ENCODE measurements at places on chromosomes 16 and 17. TPM values are rescaled to one million over a fixed set of nuclear protein-coding genes. Genes with fewer than 3 reads are reported as not detected.

DNA sequence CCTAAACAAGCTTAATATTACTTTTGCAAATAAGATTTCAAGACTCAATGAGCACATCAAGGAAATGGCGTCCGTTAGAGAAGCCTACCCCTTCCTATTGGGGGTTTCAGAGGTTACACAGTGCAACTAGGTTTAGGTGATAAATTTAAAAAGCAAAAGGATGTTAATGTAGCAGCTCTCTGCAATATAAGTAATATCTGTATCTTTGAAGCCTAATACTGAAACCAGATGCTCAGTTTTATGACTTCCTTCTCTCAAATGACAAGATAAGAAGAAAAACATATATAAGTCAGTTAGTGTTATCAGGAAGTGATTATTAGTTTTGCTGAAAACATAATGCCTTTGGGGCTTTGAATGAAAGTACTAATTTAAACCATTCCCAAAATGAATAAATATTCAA, 54.3 kb upstream of the MED13 start:
- H3K4me1 ChIP-seq = peaks cover 7% of the 10 kb centered on the region
- H3K4me3 ChIP-seq = no peak overlapping the region
- H3K27me3 ChIP-seq = no peaks in the 10 kb centered on the region
- H3K27ac ChIP-seq = no peak overlapping the region
- DNase-seq = no peak
- H3K36me3 ChIP-seq = no peaks in the 10 kb centered on the region

DNA sequence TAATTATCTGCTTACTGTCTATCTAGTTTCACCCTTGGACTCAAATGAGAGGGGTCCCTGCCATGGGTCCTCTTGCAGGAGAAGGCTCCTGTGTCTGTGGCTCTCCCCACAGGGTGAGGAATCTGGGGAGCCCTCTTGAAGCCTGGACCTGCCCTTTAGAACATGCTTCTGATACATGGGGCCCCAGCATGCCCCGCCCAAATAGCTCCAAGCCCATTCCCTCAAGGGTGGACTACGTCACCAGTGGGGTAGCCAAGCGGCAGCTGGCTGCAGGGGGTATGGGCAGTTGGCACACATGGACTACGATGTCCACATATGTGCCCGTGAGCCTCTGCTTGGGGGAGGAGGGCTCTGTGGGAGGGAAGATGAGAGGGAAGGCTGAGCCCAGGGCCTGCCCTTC, 39.3 kb downstream of the ARHGAP27 start:
- H3K27me3 ChIP-seq = no peaks in the 10 kb centered on the region
- H3K4me1 ChIP-seq = peaks cover 7% of the 10 kb centered on the region
- H3K27ac ChIP-seq = no peak overlapping the region
- no peak for DNase-seq
- peaks cover 11% of the 10 kb centered on the region for H3K36me3 ChIP-seq

- no peak overlapping the region for H3K27ac ChIP-seq
- peaks cover 9% of the 10 kb centered on the region for H3K4me1 ChIP-seq
- H3K27me3 ChIP-seq = peaks cover 14% of the 10 kb centered on the region
- DNase-seq = no peak
- H3K4me3 ChIP-seq = no peak overlapping the region
- H3K36me3 ChIP-seq = no peaks in the 10 kb centered on the region
Measured at GRCh38 chr17:48503747-48504146, 27.1 kb downstream of the HOXB1 start.

- peaks cover 15% of the 10 kb centered on the region for H3K4me1 ChIP-seq
- H3K4me3 ChIP-seq = no peak overlapping the region
Measured at GRCh38 chr17:67534941-67535340, 157.9 kb downstream of the PITPNC1 start.

DNA sequence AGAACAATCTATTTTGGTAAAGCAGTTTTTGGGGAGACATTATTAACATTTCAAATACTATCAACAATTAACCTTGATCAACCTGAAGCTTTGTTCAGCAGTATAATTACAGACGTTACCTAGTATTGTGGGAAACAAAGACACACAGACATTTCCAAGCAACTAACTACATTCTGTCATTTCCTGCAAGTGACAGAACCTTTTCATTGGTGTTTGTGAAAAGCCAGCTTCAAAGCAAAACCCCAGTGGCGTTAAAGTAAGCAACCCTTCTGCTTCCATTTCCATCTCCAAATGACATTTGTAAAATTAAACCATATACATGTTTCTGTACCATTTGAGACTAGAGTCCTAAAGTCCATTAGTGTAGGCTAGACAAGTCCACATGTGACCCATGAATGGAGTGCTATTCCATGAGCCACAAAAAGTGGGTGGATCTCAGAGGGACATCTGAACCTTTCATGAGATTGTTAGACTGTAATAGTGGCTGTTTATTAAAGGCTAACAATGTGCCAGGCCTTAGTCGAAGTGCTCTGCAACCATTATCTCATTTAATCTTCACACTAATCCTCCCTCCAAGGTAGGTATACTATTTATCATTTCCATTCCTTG, 101.2 kb downstream of the SSH2 start:
- H3K27ac ChIP-seq = no peak overlapping the region
- no peak overlapping the region for H3K4me3 ChIP-seq
- no peaks in the 10 kb centered on the region for H3K27me3 ChIP-seq
- peaks cover 2% of the 10 kb centered on the region for H3K36me3 ChIP-seq
- no peak for DNase-seq

- H3K36me3 ChIP-seq = peaks cover 6% of the 10 kb centered on the region
- no peak for DNase-seq
- H3K4me1 ChIP-seq = no peaks in the 10 kb centered on the region
Measured at GRCh38 chr17:75474736-75475135, 18.3 kb downstream of the TMEM94 start.

DNA sequence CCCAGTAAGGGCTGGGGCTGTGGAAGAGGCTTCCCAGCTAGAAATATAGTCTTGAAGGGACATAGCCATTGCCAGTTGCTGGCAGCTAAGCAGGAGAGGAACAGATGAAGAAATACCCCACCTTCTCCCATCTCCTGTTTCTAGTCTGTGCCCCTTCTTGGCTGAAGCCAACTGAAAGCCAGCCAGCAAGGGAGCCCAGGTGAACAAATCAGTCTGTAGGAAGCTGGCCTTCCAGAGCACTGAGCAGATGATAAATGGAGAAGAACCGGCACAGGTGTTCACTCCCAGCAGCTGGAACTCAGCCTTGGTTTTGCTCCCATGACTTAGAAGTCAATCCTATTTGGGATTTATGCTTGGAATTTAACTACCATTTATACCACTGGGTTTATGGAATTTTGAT, 69.2 kb upstream of the DHX40 start:
- H3K36me3 ChIP-seq = no peaks in the 10 kb centered on the region
- no peaks in the 10 kb centered on the region for H3K27me3 ChIP-seq
- no peaks in the 10 kb centered on the region for H3K4me1 ChIP-seq
- no peak overlapping the region for H3K27ac ChIP-seq
- no peak overlapping the region for H3K4me3 ChIP-seq

GRCh38 chr17:77403854-77404253, 263.1 kb downstream of the SEC14L1 start:
- H3K4me3 ChIP-seq = no peak overlapping the region
- H3K36me3 ChIP-seq = peaks cover 13% of the 10 kb centered on the region
- peak overlapping the region; percentile 90 for H3K27ac ChIP-seq
- peaks cover 93% of the 10 kb centered on the region for H3K4me1 ChIP-seq
- no peaks in the 10 kb centered on the region for H3K27me3 ChIP-seq

DNA sequence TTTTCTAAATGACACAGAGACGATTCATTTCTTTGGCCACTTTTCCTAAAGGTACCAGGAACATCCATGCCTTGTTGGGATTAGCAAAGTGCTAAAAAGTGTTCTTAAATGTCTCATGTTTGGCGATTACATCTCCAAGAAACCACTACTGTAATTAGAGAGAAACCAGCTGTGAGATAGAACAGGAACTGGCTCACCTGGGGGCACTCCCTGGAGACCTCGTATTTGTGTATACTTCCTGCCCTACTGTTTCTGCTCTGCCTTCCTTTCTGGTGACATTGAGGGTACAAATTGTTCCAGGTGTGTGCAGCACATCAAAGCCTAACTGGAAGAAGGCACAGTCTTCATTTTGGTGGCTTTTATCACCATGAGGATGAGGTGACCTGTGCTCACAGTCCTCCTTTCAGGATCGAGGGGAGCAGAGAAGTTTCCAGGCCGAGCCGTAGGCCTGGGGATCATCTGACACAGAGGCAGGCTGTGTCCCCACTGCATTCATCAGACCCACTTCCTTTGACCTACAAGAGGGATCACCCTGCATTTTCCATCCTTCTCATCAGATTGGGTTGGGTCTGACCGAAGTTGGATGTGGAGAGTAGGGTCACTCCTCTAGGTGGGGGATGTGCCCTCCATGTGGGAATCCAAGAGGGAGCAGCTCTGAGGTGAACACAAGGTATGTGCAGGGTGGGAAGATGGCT, 23.7 kb downstream of the CCL4 start:
- H3K27me3 ChIP-seq = peaks cover 27% of the 10 kb centered on the region
- H3K4me3 ChIP-seq = no peak overlapping the region

- no peak overlapping the region for H3K27ac ChIP-seq
- H3K4me3 ChIP-seq = no peak overlapping the region
- DNase-seq = no peak
- H3K36me3 ChIP-seq = no peaks in the 10 kb centered on the region
- no peaks in the 10 kb centered on the region for H3K27me3 ChIP-seq
Measured at GRCh38 chr16:19843371-19843770, 41.3 kb downstream of the GPRC5B start.

DNA sequence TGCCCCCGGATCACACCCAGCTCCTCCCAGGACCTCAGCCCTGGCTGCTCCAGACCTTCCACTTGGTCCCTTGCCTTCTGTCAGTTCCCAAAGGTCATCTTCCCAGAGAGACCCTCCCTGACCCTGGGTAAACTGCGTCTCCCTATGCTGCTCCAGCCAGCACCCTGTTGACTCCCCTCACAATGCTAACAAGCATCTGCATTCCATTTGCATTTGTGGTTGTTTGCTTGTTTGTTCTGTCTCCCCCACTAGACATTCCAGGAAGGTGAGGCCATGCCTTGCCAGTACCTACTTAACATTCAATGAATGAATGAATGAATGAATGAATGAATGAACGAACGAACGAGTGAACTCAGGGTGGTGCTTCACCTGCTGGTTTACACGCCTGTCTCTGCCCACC, 171.2 kb downstream of the WSCD1 start:
- no peaks in the 10 kb centered on the region for H3K36me3 ChIP-seq
- no peak overlapping the region for H3K4me3 ChIP-seq
- H3K4me1 ChIP-seq = no peaks in the 10 kb centered on the region
- H3K27me3 ChIP-seq = peaks cover 22% of the 10 kb centered on the region

DNA sequence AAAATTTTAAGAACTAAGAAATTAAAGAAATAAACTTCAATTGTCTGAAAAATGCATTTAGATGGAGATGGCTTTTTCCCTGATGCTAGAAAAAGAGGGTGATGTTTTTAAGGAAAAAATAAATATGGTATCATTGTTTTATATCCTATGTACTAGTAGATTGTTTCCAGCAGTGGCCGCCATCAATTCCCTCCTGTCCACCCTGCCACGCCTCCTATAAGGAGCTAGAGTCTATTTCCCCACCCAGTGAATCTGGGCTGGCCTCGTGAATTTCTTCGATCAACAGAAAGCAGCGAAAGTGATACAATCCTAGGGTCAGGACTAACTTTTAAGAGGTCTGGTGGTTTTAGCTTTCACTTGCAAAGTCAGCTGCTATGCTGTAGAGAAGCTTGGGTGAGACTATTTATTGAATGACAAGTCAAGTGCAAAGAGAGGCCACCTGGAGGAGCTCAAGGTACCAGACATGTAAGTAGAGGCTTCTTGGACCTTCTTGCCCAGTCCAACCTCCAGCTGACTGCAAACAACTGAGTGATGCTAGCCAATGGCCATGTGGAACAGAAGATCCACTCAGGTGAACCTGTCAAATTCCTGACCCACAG, 80.9 kb upstream of the MTMR4 start:
- H3K27ac ChIP-seq = no peak overlapping the region
- no peaks in the 10 kb centered on the region for H3K36me3 ChIP-seq
- H3K4me3 ChIP-seq = no peak overlapping the region
- no peaks in the 10 kb centered on the region for H3K4me1 ChIP-seq
- H3K27me3 ChIP-seq = no peaks in the 10 kb centered on the region

DNA sequence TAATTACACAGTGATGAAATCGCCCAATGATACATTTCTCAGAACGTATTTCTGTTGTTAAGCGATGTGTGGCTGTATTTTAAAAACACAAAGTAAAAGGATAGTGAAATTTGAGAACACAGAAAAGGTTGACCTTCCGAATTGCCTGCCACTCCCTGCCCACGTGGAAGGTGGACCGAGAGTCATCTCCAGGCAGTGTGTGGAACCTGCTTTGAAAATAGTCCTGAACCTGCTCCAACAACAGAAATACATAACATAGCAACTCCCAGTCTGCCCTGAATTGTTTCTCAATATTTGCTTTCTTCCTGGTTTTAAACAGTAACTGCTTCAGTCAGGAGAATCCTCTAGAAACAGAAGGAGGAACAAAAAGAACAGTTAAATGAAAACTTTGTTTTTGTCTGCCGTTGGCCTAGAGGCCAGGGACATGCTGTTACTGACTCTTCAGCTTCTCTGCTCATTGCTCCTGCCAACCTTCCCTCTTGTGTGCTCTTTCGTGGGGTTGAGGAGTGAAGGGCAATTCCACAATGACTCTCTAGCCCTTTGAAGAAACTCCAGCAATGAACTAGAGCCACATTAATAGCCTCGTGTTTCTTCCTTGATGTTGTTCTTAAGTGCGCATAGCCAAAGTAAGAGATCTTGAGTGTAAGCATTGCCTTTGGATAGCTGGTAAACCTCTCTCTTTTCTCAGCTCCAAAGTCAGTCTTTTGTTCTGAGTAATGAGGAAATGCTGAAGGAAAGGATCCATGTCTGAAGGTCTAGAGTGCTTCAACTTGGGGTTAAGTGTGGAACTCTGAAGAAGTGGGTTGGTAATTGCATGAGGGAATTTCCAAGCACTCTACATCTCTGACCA, 452.5 kb upstream of the CCL2 start:
- no peak overlapping the region for H3K4me3 ChIP-seq
- H3K27ac ChIP-seq = no peak overlapping the region
- no peak for DNase-seq
- no peaks in the 10 kb centered on the region for H3K4me1 ChIP-seq
- H3K27me3 ChIP-seq = peaks cover 24% of the 10 kb centered on the region
- no peaks in the 10 kb centered on the region for H3K36me3 ChIP-seq

DNA sequence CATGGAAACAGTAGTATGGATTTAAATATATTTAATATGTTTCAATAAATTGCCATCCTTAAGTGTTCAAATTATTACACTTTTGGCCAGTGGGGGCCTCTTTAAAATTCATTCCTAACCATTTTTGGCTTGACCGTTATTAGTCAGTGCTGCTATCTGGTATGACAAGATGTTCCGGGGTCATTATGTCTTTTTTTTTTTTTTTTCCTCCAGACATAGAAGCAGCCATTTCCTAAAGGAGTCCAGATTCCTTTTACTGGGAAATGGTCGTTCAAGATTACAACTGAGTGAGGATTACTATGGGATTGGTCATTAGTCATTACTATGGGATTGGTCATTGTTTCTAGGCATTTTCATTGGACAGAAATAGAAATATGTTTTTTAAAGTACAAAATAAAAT, 53.4 kb downstream of the NF1 start:
- H3K4me3 ChIP-seq = no peak overlapping the region
- DNase-seq = no peak
- H3K27ac ChIP-seq = no peak overlapping the region
- H3K27me3 ChIP-seq = no peaks in the 10 kb centered on the region
- H3K36me3 ChIP-seq = peaks cover 1% of the 10 kb centered on the region

C17orf107 gene
- 1.9 TPM for total RNA-seq

CCL4 gene
- 4.6 TPM for total RNA-seq

ARHGAP44 gene
- 0.12 TPM for total RNA-seq

PPP1R27 gene
- total RNA-seq = not detected
